Hematopoietic multipotent progenitor cell treated with erythropoietin and hydrocortisone succinate and interleukin-3 and kit ligand, for 15 days (in vitro differentiated cells): ENCODE measurements at places on chromosomes 1 and 21.

GRCh38 chr1:223811634-223812101 is 34.1 kb downstream of the TP53BP2 start:
- DNase-seq: peak; percentile 70

DNA sequence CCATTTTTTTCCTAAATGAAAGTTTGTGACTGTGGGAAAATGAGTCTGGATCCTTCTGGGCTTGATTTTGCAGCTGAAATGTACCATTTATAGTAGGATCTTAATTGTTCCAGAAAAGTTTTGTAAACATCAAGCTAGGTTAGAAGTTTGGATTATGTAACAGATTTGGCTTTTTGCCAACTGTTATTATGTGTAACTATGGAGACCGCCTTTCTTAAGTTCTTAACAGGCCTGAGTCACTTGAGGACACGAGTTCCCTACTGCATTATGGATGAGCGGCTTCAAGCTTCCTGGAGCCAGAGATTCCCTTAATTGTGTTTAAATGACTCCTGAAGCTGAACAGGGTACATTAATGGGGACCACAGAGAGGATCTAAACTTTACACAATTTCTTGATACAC is 22.2 kb downstream of the SLC25A33 start:
- peak; percentile 48 for DNase-seq

- no peak for DNase-seq
Measured at GRCh38 chr1:912740-913301, 10.9 kb upstream of the SAMD11 start.

DNA sequence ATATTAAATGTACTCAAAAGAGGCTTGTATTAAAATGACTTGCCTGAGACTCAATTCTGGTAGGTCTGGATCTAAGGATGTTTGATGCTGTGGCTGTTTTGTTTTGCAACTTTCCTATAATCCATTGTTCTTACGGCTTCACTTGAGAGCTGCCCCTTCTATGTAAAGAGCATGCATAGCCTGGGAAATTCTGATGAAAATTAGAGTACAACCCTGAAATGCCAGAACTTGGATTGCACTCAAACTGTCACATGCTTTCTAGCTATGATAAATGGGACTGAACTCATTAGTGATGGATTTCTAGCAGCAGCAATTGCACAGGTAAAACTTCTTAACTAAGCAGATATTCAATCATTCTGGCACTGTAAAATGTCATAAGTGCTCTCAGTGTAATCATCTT is 67.9 kb downstream of the OLFM3 start:
- DNase-seq: no peak

DNA sequence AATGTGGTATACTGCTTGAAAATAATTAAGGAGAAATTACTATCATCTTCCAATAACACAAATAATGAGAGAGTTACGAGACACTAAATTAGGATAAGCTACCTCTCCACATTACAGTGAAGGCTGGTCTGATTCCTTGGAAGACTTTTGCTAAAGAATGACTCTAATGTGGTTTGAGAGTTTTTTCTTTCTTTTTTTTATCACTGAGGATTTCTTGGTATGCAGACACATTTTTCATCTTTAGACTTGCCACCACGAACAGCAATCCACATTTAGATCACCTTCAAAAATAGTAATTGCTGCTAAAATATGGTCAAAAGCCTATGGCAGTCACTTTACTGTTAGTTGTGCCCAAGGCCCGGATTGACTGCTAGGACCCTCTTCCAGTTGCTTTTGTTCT is 16.6 kb upstream of the TMEM35B start:
- no peak for DNase-seq

DNA sequence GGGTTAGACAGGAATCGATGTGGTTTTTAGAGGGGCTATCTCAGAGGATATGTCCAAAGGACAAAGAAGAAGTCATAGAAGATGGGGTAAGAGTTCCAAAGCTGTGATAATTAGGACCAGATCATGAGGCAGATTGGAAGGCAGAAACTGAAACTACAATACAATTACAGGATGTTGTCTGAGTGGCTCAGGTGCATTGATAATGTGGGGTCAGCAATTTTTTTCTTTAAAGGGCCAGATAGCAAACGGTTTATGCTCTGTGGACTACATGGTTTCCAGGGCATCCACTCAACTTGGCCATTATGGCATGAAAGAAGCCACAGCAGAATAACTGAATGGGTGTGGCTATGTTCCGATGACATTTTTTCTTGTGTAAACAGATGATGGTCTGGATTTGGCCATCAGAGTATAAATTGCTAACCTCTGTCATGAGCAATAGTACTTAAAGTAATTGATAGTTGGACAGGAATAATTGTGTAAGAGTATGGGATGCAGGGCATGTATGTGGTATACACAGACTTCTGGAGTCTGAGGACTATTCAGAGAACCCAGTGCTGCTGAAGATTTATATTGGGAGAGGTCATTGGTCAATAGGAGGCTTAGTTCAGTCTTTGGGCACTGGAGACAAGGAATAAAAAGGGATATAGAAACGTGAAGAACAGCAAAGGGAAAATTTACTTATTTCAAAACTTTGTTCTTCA is 198.4 kb upstream of the ADGRL4 start:
- DNase-seq: no peak

GRCh38 chr21:16419188-16419921 is 689.6 kb downstream of the USP25 start:
- DNase-seq: no peak

DNA sequence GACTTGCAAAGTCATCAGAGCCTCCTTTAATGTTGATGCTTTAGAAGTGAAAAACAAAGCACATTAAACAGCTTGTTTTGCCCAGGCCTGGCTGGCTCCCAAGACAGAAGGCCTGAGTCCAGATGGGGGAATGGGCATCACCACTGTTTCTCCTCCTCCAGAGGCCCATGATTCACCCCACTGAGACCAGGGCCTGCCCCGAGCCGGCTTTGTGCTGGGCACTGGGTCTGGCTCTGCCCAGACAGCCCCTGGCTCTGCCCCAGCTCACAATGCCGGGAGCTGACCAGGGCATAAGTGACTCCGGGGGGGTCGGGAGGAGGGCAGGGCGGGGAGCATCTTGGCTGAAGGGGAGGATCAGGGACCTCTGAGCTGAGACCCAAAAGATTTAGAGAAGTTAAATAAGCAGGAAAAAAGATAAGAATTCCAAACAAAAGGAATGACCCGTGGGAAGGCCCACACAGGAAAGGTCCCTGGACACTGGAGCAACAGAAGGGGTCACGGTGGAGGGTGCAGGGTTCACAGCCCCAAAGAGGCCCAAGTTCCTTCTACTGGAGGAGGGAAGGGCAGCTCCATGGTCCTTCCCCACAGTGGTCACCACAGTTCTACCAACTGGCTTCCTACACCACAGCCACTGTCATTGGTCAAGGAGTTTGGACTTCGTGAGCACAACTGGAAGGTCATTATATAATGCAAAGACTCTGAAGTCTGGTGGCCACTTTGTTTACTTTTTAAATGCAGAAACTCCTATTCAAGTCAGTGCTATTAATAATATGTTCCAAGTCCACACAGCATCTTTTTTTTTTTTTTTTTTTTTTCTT is 5.5 kb downstream of the C2CD2 start:
- no peak for DNase-seq

- DNase-seq: no peak
Measured at GRCh38 chr1:172083191-172083590, 241.9 kb downstream of the DNM3 start.

- no peak for DNase-seq
Measured at GRCh38 chr1:8323706-8324105, 5.8 kb downstream of the SLC45A1 start.

- DNase-seq: no peak
Measured at GRCh38 chr1:48831120-48831978, 54.7 kb upstream of the BEND5 start.

DNA sequence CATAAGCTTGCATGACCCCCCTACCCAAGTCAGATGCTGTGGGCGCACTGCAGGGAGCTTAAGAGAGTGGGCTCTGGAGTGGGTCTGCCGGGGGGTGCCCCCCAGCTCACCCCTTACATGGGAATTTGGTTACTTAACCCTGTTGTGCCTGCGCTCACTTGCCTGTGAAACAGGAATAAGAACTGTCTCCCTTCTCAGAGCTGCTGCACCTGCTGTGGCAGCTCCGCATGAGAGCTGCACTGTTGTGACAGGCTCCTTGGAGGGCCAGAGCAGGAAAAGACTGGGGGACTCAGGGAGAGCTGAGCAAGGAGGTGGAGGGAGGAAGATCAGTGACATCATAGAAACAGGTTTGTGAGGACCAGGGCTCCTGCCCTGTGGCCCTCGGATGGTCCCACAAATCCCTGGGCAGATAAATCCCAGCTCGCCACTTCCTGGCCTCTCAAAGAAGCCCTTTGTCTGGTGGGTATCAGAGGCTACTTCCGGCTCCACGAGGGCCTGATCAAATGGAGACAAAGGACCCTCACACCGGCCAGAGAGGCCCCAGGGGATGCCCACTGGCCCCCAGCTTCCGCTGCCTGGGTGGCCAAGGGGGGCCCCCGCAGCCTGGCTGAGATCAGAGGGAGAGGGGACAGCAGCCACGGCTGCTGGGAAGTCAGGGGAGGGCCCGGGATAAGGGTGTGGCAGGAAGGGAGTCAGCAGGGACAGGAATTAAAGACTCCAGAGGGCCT is 28.9 kb upstream of the LAPTM5 start:
- no peak for DNase-seq

DNA sequence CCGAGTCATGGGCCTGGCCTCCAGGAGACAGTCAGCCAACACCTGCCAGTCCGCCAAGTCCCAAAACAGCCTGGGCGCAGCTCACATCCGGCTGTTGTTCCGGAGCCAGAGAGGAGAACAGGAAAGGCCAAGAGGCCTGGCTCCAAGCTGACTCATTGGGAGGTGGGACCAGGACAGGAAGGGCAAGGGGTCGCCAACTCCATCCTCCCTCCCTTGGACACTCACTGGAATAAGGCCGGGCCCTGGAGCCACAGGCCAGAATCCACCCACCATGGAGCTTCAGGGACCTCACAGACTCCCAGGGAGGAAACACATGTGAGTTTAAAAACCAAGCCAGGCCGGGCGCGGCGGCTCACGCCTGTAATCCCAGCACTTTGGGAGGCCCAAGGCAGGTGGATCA is 25.1 kb upstream of the CLIC4 start:
- no peak for DNase-seq

- no peak for DNase-seq
Measured at GRCh38 chr1:113035086-113035485, 37.9 kb upstream of the LRIG2 start.

DNA sequence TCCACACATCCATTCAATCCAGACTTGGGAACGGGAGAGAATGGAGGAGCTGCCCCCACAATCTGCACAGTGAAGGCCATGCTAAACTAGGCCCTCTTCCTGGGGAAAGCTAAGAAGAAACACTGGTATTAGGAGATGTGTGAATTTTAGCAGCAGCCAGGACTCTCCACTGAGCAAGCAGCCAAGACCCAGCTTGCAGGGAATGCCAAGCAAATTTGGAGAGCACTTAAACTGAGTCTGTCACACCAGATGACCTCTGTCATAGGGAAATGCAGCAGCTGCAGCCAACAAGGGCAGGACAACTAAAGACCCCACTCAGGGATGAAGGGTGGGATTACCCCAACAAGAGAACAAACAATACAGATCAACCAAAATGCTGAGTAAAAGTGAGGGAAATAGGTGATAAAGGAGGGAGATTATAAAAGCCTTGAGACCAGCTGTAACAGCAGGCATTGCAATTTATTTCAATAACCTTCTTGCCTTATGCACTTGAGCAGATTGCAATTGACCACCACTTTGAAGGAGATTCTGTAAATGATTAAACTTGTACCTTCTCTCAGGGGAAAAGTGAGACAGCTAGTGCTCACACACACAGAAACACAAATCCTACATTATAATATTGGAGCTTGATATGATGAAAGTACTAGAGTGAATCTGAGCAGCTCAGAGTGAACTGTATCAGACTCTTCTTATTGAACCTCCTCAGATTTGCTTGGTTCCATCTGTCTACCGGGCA is 2.5 kb upstream of the CLCA1 start:
- DNase-seq: no peak

- DNase-seq: no peak
Measured at GRCh38 chr1:53642215-53642555, 96.8 kb downstream of the GLIS1 start.

DNA sequence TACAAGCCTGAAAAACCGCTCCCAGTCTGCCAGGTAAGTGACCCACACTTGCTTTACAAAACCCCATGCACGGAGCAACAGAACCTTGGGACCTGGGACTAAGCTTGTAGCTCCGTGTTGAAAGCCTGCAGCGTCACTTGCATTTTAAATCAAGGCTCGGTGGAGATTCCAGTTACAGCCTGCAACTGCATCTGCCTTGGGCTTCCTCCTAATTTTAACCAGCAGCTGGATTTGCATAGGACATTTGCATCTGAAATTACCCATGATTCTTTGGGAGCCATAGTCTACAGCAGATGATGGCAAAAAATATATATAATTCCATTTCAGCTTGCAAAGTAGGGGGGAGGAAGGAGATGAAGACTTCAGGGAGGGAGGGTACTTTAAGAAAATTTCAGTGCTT is 62.4 kb upstream of the IGSF21 start:
- DNase-seq: no peak

- no peak for DNase-seq
Measured at GRCh38 chr1:203479646-203480045, 4.0 kb downstream of the PRELP start.

DNA sequence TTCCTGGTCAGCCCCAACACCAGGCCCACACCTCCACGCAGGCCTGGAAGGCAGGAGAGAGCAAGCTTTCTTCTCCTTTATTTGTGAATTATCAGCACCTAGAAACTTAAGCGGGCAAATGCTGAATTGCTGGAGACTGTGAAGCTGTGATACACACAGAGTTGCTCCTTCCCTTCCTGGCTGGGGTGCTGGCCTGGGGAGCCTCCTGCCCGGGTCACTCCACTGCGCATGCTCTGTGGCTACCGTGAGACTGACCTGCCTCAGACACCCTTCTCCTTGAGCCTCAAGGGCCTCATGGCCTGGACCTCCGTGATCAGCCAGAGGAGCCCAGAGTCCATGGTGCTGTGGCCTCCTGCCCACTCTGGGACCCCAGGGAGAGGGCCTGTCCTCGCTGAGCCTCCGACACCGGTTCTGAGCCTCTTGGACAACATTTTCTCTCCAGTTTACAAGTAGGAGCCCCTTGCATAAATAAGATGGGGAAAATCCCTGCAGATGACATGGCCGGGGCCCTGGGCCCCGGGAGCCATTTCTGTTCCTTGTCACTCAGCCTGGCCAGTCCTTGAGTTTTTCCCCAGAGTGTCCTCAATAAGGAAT is 18.0 kb downstream of the AGPAT3 start:
- no peak for DNase-seq

DNA sequence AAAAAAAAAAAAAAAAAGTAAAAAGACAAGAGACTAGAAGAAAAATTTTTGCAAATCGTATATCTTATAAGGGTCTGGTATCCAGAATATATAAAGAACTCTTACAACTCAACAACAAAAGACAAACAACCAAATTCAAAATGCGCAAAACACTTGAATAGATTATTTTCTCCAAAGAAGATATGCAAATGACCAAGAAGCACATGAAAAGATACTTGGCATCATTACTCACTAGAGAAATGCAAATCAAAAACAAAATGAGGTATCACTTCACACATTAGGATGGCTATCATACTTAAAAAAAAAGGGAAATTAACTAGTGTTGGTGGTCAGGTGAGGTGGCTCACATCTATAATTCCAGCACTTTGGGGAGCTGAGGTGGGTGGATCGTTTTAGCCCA is 12.0 kb upstream of the SLC2A5 start:
- no peak for DNase-seq

GRCh38 chr1:55288245-55288644 is 73.1 kb upstream of the USP24 start:
- no peak for DNase-seq
